Stimulated activated CD8-positive, alpha-beta memory T cell treated with anti-CD3 and anti-CD28 coated beads, Interleukin-15, amount 100 ng/mL, for 1 hour (primary cell): ENCODE measurements at places on chromosomes 2 and 18.

GRCh38 chr2:60853531-60853930 lies 27.8 kb upstream of the REL start:
- no peak for DNase-seq

DNA sequence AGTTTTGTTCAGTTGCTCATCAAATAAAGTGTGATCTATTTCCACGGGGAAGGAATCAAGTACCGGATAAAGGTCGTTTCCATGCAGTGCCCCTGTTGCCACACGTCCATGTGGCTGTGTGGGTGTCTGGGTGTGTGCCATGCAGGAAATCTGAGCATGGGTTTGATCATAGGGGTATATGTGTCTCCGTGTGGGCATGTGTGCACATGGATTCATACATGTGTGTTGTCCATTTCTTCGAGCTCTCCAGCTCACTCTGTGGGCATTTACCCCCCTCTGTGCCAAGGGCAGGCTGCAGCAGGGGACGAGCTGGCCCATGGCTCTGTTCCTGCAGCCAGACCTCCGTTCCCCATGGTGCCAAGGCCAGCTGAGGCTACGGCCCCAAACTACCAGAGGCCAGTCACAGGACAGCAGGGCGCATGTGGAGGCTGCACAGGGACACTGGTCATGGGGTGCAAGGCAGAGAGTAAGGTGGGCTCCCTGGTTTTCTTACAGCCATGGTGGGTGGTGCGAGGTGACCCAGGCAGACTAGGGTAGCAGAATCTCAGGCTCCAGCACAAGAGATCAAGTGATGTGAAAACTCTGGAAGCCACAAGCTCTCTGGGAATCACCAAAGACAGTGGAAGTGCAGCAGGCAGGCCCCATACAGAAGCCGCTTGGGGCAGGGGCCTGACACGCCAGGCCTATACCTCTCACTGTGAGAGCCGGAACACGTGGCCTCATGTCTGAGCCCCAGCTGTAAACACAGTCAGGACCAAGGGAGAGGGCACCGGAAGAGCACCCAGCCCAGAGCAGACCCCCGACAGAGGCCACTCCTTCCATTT lies 66.4 kb upstream of the RAB6C start:
- no peak for DNase-seq

DNA sequence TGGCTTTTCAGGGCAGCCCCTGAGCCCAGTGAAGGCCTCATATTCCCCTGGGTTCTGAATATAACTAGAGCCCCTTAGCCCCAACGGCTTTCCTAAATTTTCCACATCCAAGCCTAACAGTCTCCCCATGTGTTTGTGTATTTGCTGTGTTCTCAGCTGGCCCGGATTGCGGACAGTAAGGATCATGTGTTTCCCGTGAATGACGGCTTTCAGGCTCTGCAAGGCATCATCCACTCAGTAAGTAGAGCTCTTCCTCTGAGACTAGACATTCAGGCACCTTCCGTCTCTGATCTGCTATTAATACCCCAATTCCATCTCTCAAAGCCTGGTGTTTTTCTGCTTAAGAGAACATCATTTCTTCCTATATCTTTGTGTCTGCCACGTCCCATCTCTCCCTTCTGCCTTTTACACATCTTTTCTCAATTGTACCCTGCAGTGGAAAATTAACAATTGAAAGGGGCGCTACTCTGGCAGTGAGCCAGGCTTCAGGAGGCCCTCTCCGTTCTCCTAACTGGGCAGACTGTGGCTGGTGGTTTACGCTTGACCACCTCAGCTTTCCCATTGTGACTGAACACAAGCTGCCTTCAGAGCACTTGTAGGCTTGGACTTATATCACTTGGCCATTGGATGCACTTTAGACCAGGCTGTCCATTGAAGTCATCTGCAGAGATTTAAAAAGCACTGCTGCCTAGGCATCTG lies 64.4 kb downstream of the ANTXR1 start:
- DNase-seq, result no peak

DNA sequence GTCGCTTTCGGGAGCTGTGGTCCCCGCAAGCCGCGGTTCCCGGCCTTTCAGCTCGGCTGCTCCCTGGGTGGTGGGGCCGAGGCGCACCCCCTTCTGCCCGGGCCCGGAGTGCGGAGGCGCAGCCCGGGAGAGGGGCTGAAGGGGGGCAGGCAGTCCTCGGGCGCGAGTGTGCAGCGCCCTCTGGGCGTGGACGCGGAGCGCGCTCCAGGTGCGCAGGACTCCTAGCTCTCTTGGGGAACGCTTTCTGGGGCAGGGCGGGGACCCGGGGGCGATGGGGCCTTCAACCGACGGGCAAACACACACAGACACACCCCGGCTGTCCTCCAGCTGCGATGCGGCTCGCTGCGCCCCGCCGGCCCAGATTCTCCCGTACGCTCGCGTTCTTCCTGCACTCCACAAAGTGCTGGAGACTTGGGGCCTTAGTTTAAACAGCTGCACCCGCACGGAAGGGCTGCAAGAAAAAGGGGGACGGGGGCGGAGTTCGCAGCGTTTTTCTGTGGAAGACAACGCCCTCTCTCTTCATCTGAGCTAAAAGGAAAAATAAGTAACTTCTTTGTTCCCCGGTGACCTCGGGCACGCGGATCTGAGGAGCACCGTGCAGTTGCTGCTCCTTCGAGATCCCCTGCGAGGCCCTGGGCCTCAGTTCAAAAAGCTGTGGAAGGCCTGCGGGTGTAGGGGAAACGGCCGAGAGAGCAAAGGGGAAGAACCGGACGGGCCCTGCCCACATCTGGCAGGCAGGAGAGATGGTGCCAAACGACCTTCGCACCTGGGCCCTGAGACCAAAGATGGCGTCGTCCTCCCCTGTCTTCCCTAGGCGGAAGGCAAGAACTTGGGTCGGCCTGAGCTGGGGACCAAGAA lies 593 bp upstream of the SDC1 start:
- no peak for DNase-seq

DNA sequence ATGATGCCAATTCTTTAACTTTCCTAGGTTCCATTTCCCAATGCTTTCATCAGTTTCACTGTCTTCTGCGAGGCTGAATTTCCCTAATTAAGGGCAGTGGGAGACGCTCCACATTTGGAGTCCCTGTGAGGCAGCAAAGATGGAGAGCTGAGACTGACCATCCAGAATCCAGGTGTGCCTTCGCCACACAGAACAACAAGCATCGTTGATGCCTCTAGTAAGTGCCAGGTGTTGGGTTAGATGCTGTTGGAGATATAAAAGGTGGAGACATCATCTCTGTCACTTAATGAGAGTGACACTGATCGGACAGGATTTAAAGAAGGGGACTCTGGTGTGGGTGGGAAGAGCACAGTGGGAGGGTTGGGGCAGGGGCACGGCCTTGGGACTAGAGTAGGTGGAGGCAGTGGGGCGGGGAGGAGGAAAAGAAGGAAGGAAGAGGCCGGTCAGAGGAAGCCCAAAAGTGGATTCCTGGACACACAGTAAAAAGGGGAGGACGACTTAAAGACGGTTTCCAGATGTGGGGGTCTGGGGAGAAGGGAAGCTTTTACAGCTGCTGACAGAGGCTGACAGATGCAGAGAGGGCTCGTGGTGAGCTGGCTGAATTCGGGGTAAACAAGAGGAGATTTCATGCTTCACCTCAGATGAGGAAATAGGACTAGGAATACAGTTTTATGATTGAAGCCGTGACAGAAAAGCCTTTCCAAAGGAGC lies 113.0 kb downstream of the BCL2 start:
- no peak for DNase-seq

- no peak for DNase-seq
These were observed 2.8 kb downstream of the COL6A3 start for GRCh38 chr2:237411092-237411601.

GRCh38 chr2:203301667-203302066 lies 26.5 kb upstream of the ABI2 start:
- DNase-seq, result no peak

DNA sequence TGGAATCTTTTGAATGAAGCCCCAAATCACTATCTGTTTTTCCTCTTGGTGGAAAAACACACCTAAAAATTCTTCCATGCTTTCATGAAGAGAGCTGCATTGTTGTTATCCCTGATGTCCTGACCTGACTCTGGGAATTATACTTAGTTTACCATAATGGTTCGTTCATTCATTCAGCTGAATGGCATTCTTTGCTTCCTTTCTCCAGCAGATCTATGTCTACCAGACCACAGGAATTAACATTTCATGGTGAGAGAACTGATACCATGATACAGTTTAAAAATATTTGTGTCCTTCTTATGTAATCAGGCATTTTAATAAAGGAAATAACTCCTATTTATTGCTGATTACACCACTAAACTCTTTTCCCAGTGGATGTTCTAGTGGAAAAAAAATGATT lies 11.1 kb upstream of the SLC4A10 start:
- DNase-seq, result no peak

- DNase-seq, result no peak
These were observed 20.1 kb upstream of the ACMSD start for GRCh38 chr2:134818321-134818720.

- no peak for DNase-seq
These were observed 427.9 kb downstream of the GALR1 start for GRCh38 chr18:77677536-77677935.

- DNase-seq, result no peak
These were observed 327.2 kb upstream of the TRIB2 start for GRCh38 chr2:12389344-12390045.

DNA sequence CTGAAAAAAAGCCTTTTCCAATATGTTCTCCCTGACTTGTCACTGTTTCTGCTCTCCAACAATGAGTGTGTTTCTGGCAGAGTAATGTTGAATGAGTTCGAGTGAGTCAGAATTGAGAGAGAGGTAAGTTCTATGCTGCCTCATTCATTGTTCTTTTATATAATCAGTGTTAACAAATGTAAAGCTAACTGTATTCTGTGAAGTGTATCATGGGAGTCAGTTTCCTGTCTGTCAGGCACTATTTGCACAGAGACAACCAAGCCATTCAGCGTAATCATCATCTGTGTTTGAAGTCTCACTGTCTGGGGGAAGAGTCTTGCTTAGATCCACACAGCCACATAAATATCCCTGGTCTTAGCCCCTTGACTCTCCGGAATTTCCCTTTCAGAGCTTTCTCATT lies 22.0 kb upstream of the UPP2 start:
- DNase-seq, result no peak

DNA sequence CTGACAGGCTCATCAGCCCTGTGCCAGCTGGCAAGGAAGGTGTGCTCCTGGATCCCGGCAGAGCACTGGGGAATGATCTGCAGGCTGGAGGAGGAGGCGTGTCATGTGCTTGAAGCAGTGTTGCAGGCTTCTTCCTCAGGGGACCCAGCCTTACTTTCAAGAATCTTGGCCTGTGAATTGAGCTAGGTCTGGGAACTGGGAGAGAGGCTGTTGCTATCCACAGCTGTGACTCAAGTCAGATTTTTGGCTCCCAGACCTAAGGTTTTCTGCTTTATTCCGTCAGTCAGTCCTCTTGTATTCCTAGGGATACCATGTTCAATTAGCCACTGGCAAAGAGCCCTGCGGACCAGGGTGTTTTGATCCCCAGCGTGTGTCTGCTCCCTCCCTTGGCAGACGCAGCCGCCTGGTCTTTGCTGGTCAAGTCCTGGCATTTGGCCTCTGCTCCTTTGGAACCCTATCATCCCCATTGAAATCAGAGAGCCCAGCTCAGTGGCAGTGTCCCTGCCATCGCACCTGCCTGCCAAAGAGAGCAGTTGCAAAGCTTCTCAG lies 32.4 kb downstream of the ASB1 start:
- no peak for DNase-seq

DNA sequence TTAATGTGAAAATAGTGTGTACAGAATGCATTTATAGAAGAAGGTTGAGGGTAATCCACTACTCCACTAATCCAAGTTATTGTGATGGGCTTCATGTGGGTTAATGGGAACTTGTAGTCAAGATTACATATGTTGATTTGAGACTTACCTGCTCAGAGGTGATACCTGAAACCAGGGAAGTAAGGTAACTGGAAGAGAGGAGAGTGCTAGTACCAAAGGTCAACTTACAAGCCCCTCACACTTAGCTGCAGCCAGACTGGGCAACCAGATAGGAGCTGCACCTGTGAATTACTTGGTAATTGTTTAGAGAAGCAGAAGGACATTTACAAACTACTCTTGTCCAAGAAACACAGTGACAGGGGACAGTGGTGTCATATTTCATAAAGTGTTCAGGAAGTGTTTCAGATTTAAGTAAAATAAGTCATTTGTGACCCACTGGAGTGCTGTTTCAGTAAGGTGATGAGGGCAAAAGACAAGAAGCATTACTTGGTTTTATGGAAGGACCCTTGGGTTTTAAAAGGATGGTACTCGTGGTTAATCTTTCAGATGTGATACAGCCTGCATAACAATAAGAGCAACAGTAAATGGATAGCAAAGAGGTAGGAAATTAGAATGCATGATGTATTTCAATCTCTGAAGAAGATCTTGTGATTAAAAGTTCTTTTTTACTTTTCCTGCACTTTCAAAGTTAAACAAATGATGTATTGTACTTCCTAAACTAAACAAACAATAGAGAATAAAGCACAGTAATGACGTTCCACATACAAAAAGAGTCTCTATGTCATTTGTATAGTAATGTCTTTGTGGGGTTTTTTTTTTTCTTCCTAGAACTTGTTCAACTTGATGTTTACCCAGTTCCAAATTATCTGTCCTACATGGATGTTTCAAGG lies 189.3 kb downstream of the PHLPP1 start:
- no peak for DNase-seq
